Mesenteric fat pad (tissue), 1 donor: ENCODE measurements at places on chromosomes 6 and 20. TPM values are rescaled to one million over a fixed set of nuclear protein-coding genes. Genes with fewer than 3 reads are reported as not detected.

GRCh38 chr20:47057661-47058060 lies 163.0 kb downstream of the EYA2 start:
- no peak for DNase-seq

GRCh38 chr20:21436205-21436604 lies 38.9 kb upstream of the NKX2-4 start:
- no peak for DNase-seq

DNA sequence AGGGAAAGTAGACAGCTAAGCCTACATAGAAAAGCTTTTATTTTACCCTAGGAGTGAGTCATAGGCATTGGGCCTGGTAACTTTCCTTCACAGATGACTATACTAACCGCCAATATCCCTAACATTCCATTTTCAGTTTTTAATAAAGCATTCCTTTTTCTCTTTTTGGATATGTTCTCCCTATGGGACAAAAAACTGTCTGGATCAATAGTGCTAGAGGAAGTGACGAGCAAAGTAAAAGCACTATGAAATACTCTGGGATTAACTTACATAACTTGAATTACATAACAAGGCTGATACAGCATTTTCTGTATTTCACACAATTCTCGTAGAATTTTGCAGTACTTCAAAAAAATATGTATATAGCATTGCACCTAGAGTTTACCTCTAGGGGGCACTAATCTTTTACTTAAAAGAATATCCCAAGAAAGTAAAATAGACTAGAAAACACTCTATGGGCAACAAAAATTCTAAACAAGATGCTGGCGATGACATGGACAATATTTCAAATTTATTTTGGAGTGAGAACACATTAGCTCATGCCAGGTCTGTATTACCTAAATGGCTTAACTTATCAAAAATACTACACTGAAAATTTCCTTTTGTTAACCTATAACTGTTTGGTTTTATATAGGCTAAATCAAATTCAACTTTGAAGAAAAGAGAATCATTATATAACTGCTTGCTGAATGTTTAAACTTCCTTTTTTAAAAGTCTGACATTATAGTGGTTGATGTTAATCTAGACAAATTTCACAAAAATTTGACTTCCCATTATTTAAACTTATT lies 66.3 kb upstream of the DST start:
- no peak for DNase-seq

DNA sequence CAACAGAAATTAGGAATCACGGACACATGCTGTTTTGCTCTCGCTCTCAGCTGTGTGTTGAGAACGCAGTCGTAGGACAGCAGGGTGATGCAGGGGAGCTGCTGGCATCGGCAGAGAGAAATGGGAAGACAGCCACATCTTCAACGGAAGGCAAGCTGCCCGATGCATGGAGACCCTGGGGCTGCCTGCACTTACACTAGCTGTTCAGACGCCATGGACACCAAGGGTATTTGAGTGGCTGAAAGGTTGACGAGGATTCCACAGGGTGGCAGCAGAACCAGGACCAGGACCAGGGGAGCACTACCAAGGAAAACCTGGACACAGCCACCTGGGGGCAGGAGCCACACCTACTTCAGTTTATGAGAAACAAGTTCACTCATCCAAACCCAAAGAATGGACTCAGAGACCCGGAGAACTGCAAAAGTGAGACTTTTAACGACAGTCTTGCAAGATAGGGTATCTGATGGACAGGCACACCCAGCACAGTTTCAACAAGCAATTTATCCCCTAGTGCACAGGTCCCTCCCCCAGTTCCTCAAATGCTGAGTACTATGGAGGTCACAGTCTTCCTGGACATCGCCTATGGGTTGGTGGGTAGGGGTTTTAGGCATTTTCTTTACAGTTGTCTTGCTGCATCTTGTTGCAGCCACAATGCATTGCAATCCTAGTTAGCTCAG lies 56.3 kb upstream of the ENTPD6 start:
- no peak for DNase-seq

LHFPL5 gene
- total RNA-seq = not detected
